ENCODE measurements at places on chromosomes 12 and 14.

GRCh38 chr14:55731881-55732498, 152.0 kb downstream of the KTN1 start:
- DNase-seq, result no peak

GRCh38 chr12:96164951-96165811, 29.0 kb upstream of the ELK3 start:
- DNase-seq, result no peak

- DNase-seq, result no peak
Observed at GRCh38 chr14:64784006-64784405, 79.8 kb downstream of the PLEKHG3 start.

DNA sequence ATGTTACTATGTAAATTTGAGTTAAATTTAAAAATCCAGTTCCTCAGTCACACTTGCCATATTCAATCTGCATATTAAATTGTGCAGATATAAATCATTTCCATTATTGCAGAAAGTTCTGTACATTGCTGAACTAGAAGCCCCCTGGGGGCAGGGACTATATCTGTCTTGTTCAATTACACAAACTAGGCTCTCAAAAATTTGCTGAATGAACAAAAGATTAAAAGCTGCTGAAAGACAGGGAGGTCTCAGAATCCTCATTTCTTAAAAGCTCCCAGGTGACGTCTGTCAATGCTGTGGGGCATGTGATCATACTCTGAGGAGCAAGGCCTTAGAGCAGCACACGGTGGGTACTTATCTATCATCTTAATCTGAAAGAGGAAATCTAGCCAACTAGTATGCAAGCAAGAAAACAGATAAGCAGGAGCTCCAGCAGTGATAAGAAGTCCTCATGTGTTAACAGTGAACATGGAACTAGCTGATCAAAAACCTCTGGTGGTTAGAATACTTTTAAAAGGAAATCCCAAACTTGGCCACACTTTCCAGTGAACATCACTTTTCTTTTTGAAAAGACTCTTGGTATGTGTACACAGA, 60.5 kb downstream of the APPL2 start:
- DNase-seq, result no peak

DNA sequence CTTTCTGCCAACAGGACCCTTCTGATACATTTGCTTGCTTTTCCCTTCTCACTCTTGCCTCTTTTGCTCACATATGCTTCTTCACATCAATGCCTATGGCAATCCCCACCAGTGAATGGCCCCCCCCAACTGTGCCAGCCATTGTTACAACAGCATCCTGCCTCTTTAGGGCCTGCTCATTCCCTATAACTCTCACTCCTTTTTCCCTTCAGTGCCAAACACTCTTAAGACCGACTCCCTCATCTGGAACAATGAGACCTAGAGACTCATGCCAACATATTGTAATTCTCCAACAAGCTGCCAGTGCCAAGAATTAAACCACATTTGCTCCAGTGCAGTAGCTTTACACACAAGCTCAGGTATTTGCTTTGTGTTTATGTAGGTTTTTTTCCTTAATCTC, 189.0 kb downstream of the SOX5 start:
- DNase-seq, result no peak

DNA sequence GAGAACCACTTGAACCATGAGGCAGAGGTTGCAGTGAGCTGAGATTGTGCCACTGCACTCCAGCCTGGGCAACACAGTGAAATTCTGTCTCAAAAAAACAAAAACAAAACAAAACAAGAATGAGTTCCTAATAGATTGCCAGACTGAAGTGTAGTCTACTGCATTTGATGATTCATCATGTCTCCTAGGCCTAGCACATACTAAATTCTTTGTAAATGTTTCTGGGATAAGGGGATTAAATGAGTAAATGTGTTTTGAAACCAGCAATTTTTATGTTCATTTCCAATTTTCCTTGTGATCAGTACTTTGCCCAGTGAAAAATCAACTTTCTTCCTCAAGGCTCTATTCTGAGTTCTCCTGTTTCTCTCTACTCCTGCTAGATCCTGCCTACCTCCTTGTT, 2.9 kb upstream of the DYRK2 start:
- DNase-seq, result no peak

GRCh38 chr12:89959179-89959578, 250.5 kb upstream of the ATP2B1 start:
- DNase-seq, result no peak

- DNase-seq, result no peak
Observed at GRCh38 chr12:54991991-54992375, 7.4 kb upstream of the TESPA1 start.

DNA sequence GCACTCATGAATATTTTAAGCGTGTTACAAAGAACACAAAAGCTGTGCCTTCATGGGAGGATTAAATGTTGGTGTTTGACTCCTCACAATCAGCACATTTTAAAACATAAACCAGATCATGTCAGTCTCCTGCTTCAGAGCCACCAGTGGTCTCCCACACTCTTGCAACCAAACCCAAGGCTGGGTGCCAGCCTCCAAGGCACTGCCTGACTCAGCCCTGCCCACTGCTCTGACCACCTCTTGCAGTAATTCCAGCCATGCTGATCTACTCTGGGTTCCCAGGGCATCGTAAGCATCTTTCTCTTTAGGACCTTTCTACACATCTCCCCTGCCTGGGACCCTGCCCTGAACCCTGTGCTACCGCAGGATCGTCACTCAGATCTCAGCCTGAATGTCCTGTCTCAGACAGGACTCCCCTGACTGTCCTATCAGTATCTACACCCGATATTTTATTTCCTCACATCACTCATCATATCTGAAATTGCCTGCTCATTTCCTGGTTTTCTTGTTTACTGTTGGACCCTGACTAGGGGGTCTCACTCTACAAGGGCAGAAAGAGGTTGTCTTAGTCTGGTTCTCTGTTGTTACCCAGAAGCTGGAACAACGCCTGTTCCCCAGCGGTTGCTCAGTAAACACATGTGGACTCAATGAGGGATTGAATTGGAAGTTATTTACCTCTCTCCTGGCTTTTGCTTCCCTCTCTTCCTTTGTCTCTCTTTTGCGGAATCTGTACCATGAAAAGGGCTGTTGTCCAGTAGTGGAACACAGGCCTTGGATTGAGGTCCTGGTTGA, 449.8 kb downstream of the RAD51B start:
- no peak for DNase-seq

GRCh38 chr14:25988536-25988935, 609.3 kb downstream of the NOVA1 start:
- no peak for DNase-seq

Measured in HuH-7 (cell line).